Stimulated activated CD4-positive, alpha-beta T cell treated with anti-CD3 and anti-CD28 coated beads, Interleukin-4, amount 100 ng/mL, for 4 hours (primary cell): ENCODE measurements at places on chromosomes 6 and 20.

- DNase-seq: no peak
Measured at GRCh38 chr6:11785415-11785773, 6.8 kb upstream of the ADTRP start.

DNA sequence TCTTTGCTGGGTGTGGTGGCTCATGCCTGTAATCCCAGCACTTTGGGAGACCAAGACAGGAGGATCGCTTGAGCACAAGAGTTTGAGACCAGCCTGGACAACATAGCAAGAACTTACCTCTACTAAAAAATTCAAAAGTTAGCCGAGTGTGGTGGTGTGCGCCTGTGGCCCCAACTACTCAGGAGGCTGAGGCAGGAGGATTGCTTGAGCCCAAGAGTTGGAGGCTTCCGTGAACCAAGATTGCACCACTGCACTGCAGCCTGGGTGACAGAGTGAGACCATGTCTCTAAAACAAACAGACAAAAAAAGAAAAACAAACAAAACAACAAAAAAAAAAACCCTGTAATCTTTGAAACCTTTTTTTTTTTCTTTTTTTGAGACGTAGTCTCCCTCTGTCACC, 67.5 kb downstream of the CAP2 start:
- DNase-seq: no peak

GRCh38 chr6:134171517-134171916, 119.1 kb upstream of the SLC2A12 start:
- no peak for DNase-seq

DNA sequence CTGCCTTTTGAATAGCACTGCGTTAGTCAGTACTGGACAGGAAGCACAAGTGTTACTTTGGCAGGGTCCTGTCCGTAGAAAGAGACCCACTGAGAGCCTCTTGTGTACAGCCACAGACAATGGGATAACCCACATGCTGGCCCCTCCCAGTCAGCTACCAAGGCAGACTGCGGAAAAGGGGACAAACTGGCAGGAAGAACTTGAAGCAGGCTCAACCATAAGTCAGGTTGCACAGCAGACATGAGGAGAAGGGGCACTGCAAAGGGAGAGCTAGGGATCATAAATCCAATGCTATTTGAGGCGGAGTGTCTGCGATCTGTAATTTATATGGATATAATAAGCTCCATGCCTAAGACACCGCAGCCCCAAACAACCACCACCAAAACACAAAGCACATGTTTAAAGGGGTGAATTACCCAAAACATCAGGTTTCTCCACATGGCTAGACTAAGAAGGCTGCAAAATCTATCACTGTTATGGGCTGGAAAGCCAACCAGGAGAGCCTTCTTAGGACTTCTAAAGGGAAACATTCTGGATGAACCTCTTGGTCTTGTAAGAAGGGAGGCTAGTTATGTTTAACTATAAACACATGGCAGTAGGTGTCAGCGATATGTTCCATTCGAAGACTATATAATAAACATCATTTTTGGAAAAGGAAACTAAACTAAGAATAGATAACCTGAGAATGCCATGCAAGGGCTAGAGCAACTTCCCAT, 141.7 kb downstream of the BACH2 start:
- DNase-seq: no peak

DNA sequence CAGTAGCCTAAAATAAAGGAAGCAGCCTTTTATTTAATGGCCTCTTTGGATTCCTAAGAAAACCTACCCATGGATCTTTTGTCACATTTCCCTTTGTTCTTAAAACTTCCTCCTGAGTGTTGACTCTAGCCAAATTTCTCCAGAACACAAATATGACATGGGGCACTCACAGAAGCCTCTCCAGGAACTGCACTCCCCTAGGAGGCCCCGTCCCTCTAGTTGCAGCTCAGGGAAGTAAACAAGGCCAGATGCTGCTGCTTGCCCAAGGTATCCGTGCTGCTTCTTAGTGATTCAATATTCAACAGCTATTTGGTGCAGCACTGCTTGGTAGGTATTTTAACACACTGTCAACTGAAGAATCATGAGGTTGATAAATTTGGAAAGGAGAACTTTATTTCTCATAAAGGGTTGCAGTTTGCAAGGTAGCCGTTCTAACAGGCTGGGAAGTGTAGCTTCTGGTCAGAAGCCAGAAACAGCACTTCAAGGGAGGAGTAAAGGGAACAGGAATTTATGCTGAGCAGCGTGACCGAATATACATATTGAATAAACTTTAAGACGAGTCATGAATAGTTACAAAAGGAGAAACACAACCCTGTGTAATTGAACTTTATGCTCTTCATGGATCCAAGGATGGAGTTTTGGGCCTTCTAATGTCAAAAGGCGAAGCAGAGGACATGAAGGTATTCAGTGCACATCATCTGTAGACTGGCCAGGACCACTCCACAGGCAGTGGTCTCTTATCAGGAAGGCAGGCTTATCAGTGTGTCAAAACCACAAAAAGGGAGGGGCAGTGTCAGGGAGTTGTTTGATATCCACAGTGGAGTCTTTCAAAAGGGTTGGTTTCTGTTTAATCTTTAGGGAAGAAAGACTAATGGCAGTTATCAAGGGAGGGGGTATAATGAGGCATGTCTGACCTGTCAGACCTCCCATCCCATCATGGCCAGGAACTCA, 63.3 kb downstream of the CD24 start:
- DNase-seq: no peak

GRCh38 chr20:14521016-14521415, 183.6 kb upstream of the FLRT3 start:
- DNase-seq: no peak

DNA sequence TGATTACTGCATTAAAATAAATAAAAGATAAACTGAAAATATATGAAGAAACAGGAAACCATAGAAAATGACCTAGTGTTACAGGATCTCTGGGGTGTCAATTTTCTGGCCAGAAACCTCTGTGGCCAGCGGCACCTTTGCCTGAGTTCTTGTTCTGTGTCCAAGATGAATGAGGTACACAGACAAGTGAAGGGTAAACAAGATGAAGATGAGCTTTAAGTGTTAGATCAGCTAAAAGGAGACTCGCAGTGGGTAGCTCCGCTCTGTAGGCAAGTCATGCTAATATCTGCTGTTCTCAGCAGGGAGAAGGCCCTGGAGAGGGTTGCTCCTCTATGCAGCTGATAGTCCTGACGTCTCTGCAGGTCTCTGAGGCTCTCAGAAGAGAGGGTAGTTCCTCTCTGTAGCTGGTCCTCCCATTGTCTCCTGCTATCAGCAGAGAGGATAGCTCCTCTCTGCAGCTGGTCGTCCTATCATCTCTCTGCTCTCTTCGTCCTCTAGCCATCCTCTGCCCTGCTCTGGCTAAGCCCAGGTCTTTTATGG, 35.9 kb upstream of the TBC1D22B start:
- no peak for DNase-seq

DNA sequence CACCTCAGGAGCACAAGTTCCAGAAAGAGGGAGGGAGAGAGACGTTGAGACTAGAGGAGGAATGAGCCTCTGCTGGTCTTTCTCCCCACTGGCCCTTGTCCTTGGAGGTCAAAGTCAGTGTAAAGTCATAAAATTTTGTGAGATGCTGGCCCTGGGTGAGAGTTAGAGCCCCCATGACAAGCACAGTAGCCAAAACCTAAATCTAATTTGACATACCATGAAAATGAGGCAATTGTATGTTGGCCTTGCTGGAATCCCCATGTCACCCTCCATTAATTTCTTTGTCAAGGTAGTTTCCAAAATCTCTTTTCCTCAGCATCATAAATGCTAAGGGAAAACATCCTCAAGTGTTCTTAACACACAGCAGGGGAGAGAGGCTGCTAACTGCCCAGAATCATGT, 17.6 kb upstream of the NEDD9 start:
- DNase-seq: no peak

- peak; percentile 49 for DNase-seq
Measured at GRCh38 chr6:26571592-26572296, 25.0 kb upstream of the ABT1 start.

DNA sequence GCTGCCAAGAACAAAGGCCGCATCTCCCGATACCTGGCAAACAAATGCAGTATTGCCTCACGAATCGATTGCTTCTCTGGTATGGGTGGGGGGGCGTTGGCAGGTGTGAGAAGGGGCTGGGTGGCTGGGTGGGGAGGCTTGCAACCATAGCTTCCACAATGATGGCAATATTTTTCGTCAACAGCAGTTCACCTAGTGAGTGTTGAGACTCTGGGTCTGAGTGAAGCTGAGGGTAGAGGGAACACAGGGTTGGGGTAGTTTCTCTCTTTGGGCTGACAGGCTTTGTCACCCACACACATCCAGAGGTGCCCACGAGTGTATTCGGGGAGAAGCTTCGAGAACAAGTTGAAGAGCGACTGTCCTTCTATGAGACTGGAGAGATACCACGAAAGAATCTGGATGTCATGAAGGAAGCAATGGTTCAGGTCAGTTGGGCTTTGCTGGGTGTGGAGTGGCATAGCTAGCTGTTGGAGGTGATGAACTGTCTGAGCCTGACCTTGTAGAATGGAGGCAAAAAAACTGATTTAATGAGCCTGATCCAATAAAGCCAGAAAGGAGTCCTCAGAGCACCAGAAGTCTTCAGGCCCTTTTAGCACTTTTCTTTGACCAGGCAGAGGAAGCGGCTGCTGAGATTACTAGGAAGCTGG, 4.2 kb downstream of the NOP56 start:
- DNase-seq: no peak

DNA sequence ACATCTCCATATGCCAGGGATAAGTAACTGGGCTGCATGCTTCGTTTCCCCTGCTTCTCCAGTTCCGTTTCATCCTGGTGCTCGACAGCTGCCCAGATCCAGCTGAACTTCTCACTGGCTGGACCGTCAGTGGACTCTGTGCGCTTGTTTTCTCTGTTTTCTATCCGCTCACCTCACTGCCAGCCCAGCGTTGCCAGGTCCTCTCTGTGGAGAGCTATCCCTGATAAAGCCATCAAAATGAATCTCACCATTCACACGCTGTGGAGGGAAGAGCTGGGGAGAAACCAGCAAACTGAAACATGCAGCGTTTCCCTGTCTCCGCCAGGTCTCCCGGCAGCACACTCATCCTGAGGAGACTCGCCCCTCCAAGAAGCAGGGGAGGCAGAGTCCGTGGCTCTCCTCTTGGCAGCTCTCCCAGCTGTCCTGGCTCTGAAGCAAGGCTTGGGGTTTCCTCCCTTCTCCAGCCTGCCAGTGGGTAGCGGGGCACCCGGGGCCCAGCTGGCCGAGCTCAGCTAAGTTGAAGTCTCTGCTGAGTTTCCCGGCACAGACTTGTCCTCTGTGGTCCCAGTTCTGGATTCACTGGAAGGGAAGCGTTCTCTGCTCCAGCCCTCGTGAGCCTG, 160.9 kb downstream of the DTNBP1 start:
- DNase-seq: no peak

GRCh38 chr6:85129881-85130280, 320.0 kb upstream of the NT5E start:
- DNase-seq: no peak

DNA sequence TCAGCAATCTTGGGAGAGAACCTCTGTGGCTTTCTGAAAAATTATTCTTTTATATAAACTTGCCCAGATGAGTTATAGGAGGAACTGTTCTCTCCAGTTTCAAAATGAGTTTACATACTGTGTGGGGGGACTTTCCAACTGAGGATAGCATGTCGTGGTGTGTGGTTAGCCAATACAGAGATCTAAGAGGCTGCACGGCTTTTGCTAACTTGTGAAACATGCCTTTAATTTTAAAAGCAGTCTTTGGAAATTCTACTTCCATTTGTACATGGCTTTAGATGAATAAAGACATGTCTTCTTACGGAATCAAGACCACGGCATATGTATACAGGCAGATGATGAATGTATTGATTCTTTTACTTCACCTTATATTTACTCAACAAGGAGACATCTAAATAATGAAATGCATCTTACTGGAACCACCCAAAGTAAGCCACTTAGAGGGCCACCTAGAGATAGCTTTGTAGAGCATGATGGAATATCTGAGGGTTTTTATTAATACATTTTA, 39.8 kb downstream of the HIVEP1 start:
- DNase-seq: peak; percentile 57

DNA sequence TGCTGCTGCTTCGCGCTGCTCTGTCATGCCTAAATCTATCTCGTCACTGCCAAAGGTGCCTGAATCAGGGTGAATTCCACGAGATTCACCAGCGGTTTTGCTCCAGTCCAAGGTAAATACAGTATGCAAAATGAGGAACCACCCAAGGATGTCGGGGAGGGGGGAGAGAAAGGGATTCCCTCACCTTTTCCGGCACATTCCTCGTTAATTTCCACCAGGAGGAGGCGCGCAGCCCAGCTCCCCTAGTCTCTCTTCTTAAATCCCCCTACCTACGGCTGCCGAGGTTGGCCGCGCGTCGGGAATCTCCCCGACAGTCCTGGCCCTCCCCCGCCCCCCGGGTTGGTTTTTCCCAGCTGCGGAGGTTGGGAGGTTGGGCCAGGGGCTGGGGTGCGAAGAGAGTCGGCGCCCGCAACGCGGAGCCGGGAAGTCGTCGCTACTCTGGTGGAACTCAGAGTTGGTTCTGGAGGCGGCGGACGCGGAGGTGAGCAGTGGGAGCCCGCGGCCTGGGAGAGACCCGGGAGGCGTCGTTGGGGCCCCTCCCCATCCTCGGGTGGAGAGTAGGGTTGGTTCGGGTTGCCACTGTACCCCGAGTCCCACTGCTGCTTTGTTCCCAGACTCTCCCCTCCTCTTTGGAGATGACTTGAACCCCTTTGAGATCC, at the start of gene TPBG:
TPBG (plus strand) TSS at position 390 of the 659 bp plus-strand sequence. CDS start 1,145 bp downstream, outside the sequence.
- no peak for DNase-seq

DNA sequence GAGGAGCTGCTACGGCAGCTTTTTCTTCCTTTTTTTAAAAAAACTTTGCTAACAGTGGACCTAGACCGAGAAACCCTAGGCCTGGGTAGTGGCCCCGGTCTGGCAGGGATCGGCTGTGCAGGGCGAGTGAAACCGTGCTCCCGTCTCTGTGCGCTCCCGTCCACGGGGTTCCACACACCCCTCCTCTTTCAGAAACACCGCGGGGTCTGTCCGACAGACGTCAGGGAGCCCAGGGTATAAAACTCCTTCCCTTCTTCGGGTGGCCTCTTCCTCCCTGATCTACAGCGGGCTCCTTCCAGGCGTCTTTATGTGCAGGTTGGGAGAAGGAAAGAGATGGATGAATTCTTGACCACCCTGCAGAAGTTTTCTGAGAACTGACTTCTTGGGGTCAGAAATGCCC, 27.1 kb upstream of the SMOC2 start:
- DNase-seq: no peak

DNA sequence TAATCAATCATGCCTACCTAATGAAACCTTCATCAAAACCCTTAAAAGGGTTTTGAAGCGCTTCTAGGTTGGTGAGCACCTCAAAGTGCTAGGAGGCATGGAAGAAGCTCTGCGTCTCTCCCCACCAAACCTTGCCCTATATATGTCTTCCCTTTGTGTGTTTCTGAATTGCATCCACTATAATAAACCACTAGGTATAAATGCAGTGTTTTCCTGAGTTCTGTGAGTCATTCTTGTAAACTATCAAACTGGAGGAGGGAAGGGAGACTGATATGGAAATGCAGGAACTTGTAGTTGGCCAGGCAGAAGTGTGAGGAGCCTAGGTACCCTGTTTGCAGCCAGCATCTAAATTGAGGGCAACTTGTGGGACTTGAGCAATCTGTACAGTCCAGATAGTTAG, 698.8 kb downstream of the DOK5 start:
- DNase-seq: no peak
